ENCODE measurements at places on chromosomes 6 and 20. TPM values are rescaled to one million over a fixed set of nuclear protein-coding genes. Genes with fewer than 3 reads are reported as not detected.

DNA sequence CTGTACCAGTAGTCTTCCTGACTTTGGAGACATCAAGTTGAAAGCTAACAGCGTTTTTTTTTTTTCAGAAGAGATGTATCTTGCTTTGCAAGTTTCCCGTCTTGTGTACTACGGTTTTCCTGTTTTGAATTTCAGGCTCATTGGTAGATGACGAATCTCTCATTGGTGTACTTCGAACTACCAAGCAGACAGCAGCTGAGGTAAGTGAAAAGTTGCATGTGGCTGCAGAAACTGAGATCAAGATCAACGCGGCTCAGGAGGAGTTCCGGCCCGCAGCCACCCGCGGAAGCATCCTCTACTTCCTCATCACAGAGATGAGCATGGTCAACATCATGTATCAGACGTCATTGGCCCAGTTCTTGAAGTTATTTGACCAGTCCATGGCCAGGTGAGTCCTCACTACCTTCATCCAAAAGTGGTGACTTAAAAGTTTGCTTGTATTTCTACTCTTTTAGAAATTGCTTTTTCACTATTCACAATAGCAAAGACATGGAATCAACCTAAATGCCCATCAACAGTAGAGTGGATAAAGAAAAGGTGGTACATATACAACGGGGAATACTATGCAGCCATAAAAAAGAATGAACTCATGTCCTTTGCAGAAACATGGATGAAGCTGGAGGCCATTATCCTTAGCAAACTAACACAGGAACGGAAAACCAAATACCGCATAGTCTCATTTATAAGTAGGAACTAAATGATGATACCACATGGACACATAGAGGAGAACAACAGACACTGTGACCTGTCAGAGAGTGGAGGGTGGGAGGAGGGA lies 110.6 kb upstream of the GLP1R start:
- DNase-seq, result no peak

GRCh38 chr6:32983964-32984621 lies 15.7 kb downstream of the BRD2 start:
- no peak for DNase-seq

DNA sequence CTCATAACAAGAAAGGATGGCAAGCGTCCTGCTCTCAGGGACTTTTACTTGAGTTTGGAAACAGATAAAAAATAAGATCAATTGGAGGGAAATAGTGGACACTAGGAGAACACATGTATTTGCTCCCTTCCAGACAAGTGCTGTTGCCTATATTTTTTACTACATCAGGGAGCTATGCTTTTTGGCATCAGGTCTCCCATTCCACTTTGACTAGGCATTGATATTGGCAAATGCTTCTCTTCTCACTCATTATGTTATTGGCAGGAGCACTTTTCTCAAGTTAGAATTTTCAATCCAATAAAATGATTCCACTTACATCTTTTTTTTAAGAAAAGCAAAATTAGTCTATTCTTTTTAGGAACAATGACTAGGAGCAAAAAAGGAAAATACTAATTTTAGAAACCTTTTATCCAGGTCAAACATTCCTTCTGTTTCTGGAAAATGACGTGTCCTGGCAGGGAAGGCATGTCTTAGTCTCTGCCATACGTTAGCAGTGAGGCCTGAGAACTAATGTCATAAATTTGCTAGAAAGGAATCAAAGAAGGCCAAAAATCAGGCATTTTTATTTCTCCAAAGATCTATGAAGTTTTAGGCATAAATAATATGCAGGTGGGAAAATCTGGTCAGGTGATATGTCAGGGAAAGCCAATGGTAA lies 21.4 kb downstream of the BCAS1 start:
- DNase-seq, result no peak

GRCh38 chr6:136095986-136096385 lies 154.1 kb downstream of the MTFR2 start:
- DNase-seq, result no peak

DNA sequence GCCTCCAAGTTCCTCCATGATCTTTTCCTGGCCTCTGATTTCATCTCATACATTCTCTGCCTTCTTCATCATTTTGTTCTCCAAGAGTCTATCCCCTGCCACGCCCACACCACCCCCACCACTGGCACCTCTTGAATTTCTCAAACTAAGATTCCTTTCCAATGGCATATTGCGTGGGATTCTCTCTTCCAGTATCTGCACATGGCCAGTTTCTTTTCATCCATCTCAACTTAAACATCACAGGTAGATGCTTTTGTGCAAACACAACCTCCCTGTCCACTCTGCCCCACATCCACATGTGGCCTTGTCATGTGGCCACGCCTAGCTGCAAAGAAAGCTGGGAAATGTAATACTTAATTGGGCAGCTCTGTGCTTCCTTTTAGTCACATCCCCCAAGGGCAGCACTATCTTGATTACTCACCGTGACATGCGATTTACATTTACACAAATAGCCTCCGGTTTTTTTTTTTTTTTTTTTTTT lies 33.4 kb upstream of the ZMYND8 start:
- no peak for DNase-seq

DNA sequence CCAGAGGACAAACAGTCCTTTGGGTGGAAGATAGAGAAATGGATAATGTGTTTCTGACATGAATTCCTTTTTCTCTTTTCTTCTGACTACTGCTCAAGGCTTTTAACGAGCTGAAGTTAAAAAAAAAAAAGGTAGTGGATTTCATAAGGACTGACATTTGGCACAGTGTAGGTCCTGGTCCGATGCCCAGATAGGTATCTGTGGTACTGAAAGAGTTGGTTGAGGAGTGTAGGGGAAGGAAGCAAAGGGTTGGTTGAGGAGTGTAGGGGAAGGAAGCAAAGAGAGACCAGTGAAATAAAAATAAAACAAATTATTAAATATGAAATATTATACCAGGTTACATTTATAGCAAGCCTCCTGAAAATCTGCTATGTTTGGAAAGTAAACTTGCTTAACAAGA lies 11.8 kb downstream of the UTRN start:
- no peak for DNase-seq

DNA sequence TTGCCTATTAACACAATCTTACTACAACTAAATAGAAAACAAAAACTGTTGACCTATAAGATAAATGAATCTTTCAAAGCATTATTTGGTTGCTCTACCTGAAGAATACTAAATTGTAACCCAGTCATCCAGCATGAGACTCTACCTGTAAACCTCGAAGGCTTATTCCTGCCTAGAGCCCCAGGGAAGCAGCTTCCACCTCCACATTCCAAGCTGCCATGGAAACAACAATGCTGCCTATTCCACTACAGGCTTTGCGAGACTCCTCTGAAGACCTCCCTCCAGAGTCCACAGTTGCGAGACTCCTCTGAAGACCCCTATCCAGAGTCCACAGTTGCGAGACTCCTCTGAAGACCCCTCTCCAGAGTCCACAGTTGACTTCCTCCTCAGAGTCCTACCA lies 15.7 kb downstream of the GMDS start:
- DNase-seq, result no peak

- DNase-seq, result no peak
Observed at GRCh38 chr6:143778926-143779325, 64.2 kb upstream of the LTV1 start.

GRCh38 chr20:50336661-50337060 lies 146.0 kb downstream of the CEBPB start:
- no peak for DNase-seq

GRCh38 chr6:139337830-139338229 lies 36.6 kb downstream of the CITED2 start:
- no peak for DNase-seq

DNA sequence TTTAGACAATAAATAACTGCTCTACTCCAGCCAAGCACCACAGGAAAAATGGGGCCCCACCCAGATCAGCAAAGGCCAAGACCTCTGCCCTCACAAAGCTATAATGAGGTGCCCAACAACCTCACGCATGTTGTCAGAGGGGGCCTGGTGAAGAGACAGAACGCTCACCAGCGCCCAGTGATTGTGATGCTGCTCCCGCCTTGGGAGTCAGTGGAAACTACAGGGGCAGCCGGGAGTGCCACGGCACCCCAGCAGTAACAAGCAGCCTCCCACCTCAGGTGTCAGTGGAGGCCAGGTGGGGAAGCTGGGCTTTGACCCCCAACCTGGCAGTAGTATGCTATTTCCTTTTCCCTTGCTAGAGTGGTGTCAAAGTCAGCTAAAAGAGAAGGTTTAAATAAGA lies 47.4 kb downstream of the TCP11 start:
- no peak for DNase-seq

LY6G6C gene
- total RNA-seq, result not detected

ANGPT4 gene
- not detected for total RNA-seq

MYBL2 gene
- total RNA-seq, result 0.41 TPM

GGTLC1 gene
- not detected for total RNA-seq

AARS2 gene
- 12.2 TPM for total RNA-seq
